ENCODE measurements at places on chromosomes 16 and 17.

- no peak for DNase-seq
Observed at GRCh38 chr16:505479-506245, 21.9 kb upstream of the CAPN15 start.

DNA sequence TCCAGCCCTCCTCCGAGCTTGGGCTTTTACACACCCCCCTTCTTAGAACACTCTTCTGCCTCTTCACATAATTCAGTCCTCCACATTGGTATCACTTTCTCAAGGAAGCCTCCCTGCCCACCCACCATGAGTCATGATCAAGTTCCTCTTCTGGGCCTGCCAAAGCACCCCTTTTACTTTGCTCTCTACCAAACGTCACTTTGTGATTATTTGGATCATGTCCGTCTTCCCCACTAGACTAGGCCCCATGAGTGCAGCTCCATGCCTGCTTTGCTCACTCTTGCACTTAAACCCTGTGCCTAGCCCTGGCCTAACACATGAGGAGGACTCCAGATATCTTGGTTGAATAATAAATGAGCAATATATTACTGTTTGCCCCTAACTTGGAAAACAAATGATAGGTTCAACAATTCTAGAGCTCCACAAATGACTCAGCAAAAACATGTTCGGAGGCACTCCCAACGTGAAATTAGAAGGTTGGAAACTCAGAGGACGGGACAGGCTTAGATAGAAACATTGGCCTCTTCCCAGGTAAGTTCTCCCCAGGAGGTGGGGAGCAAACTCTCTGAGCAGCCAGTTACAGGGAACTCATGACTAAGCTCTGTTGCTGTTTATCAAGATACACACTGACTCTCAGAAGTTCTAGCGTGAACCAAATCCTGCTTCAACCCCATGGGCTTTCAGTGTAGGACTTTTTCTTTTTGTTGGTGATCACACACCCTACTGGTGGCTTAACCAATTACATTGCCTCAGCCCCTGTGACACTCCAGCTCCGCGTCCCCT, 28.3 kb downstream of the G6PC1 start:
- DNase-seq, result no peak

GRCh38 chr17:5705081-5705875, 121.0 kb upstream of the NLRP1 start:
- DNase-seq, result peak; percentile 62

- DNase-seq, result no peak
Observed at GRCh38 chr17:22461460-22462145, 769.3 kb downstream of the KCNJ18 start.

GRCh38 chr16:15686287-15686686, 36.2 kb downstream of the NDE1 start:
- DNase-seq, result no peak

DNA sequence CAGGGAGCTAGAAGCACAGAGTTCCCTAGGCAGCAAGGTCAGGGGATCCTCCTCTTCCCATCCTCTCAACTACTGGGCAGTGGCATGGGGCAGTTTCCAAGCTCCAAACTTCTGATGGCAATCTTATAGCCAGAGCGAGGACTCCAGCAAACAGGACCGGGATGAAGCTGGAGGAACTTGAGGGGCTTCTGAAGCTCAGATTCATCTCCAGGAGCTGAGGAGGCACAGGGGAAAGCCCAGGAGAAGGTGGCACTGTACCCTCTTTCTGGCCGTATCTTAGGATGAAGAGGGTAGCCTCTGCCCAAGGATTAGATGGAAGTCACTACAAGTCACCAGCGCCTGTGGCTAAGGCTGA, 50.0 kb upstream of the RPL38 start:
- no peak for DNase-seq

DNA sequence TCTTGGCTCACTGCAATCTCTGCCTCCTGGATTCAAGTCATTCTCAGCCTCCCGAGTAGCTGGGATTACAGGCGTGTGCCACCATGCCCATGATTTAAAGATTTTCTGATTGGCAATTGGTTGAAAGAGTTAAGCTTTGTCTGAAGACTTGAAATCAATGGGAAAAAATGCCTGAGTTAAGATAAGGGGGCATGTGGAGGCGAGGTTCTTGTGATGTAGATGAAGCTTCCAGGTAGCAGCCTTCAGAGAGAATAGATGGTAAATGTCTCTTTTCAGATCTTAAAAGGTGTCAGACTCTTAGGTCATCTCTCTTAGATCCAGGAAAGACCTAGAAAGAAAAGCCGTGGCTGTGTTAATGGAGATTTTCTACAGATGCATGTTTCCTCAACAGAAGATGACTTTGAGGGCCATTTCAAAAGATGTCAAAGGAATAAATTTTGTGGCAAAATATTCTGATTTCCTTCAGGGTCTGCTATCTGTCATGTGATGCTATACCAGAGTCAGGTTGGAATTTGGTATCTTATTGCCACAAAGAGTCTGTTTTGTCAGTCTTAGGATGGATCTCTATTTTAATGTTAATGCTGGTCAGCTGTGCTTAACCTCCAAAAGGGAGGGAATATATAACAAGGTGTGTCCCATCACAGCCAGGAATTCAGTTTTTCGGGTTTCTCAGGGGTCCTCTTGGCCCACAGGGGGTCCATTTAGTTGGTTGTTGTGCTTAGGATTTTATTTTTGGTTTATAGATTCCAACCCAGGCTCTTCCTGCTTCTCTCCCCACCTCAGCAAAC, 58.3 kb upstream of the AKTIP start:
- DNase-seq, result no peak

DNA sequence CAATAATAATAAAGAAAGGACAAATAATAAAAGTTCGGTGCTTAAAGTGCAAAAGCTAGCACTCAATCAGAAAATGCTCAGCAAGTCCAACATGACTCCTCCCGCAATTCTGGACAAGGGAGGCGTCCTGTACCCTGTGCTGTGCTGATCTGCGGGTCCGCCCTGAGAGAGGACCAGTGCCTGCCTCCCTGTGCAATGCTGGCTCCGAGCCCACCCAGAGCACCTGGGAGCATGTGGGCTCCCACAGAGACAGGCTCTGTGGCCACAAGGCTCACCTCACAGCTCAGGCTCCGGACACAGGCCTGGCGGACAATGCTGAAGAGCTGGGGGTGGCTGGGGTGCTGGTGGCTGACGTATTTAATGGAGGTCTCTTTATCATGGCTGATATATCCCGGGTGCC, 11.1 kb downstream of the FLCN start:
- no peak for DNase-seq

DNA sequence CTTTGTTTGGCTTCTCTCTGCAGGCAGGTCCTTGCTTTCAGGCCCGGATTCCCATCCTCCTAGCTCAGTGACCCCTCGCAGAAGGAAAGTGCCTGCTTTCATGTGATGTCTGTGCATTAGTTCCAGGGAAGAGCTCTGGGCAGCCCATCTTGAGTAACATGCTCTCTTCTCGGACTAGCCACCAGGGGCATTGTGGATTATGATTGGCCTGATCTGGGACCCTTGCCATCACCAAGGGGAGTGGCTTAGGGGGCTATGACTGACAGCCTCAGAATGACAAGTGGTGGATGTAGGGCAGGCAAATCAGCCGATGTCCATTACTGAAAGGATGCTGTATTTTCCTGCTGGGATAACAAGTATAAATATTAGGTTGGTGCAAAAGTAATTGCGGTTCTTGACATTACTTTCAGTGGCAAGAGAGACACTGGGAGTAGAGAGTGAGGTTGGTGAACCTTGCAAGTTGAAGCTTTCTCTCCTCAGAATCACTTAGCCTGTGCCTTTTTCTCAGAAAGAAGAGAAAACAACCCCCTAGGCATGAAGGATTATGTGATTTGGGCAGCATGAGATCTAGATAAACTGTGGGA, 71.5 kb upstream of the MPHOSPH6 start:
- DNase-seq, result no peak

DNA sequence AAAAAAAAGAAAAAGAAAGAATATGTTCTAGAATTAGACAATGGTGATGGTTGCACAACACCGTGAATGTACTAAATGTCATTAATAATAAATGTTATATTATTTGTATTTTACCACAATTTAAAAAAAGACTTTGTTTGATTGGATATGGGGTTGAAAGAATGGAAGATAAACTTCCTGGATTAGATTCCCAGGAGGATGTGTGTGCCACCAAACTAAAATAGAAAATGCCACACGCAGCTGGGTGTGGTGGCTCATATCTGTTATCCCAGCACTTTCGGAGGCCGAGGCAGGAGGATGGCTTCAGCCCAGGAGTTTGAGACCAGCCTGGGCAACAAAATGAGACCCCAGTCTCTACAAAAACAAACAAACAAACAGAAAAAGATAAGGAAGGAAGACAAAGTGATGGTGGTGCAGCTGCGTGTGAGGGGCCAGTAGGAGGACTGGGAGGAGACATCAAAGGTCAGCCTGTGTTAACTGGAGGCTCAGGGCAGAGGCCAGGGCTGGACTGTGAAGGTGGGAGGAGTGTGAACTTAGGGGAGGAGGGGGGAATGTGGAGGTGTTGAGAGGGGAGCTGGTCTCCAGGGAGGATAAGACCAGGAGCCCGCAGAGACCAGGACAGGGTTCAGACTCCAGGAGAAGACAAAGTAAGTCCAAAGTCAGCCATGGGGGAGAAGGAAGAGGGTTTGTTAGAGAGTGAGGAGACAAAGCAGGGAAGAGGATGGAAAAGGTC, 4.1 kb downstream of the PECAM1 start:
- no peak for DNase-seq

GRCh38 chr16:49003022-49003421, 278.6 kb downstream of the CBLN1 start:
- no peak for DNase-seq

GRCh38 chr17:12842936-12843335, 53.6 kb downstream of the ARHGAP44 start:
- no peak for DNase-seq
